NCI-H1105 (cell line): ENCODE measurements at places on chromosomes 12 and 14.
A peak's percentile ranks its signal among the peaks of the same experiment; 100 is the strongest.

- no peak for DNase-seq
Measured at GRCh38 chr12:64675795-64676194, 65.5 kb downstream of the RASSF3 start.

- no peak for DNase-seq
Measured at GRCh38 chr12:67243260-67243659, 25.9 kb upstream of the CAND1 start.

DNA sequence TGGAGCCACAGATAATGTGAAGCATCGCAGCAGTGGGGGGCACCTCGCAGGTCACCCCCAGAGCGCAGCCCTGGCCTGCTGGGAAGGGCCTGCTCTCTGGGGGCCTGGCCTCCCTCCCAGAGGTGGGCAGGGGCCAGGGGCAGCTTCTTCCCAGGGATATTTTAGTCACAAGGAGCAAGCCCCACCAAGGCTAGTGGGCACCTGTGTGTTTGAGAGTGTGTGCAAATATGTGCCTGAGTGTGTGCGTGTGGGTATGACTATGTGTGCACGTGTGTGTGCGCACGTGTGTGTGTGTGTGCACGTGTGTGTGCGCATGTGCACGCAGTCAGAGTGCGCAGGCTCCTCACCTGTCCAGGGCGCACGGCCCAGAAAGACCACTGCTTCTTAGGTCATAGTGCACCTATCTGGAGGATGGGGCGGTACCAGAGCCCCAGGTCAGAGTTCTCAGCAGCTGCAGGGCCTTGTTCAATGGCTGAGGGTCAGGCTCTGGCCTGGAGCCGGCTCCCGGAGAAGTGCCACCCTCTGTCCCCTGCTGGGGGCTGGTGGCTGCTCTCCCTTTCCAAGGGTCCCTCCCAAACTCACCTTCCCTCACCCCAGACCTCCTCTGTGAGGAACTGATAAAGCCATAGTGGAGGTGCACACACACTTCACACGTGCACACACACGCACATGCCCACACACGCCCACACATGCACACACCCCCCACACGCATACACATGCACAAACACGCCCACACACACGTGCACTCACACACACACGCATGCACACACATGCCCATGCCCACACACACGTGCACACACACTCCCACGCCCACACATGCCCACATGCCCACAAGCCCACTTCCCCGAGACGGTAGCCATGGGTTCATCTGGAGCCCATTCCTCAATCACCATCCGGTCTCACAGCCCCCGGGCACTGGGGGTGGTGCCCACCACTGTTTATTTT lies 128.5 kb downstream of the KIF26A start:
- DNase-seq, result no peak

- DNase-seq, result no peak
Measured at GRCh38 chr12:292186-292585, 29.6 kb upstream of the SLC6A13 start.

- no peak for DNase-seq
Measured at GRCh38 chr12:47590771-47591360, 115.0 kb downstream of the RPAP3 start.

GRCh38 chr12:122505419-122506051 lies 4.8 kb upstream of the ZCCHC8 start:
- DNase-seq, result no peak

- no peak for DNase-seq
Measured at GRCh38 chr12:94231709-94232108, 83.3 kb downstream of the PLXNC1 start.

DNA sequence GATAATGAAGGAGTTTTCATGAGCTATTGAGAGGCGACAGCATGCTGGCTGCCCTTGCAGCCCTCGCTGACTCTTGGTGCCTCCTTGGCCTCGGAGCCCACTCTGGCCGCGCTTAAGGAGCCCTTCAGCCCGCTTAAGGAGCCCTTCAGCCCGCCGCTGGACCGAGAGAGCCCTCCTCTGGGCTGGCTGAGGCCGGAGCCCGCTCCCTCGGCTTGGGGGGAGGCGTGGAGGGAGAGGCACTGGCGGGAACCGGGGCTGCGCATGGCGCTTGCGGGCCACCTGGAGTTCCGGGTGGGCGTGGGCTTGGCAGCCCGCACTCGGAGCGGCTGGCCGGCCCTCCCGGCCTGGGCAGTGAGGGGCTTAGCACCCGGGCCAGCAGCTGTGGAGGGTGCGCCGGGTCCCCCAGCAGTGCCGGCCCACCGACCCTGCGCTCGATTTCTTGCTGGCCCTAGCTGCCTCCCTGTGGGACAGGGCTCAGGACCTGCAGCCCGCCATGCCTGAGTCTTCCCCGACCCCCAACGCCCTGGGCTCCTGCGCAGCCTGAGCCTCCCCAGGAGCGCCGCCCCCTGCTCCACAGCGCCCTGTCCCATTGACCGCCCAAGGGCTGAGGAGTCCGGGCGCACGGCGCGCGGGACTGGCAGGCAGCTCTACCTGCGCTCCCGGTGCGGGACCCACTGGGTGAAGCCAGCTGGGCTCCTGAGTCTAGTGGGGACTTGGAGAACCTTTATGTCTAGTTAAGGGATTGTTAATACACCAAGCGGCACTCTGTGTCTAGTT lies 20.1 kb upstream of the PAWR start:
- no peak for DNase-seq

GRCh38 chr14:101959277-101959676 lies 5.1 kb upstream of the DYNC1H1 start:
- DNase-seq, result no peak

DNA sequence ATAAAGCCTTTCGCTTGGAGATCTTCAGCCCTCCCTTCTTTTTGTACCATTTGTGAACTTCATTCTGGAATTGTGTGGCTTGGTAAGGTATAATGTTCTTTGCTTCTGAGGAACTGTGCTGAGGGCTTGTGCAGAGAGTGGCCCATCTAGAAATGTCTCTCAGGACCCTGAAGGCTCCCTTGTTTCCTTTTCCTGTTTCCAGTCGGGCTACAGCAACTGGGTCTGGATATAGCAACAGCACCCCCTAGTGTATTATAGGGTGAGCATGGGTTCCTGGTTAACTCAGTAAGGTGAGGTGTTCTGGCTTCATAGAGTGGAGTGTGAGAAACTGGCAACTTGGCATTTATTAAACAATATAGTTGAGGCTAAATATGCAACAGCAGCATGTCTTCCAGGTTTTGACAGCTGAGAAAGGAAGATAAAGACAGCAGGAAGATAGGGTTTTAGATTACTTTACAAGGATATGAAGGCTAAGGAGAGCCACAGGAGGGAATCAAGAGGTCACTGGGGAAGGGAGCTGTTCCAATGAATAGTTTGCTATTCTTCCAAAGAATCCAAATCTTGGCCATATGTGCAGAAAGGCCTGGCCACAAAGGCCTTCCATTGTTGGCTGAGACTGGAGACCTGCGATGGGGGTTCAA lies 49.1 kb upstream of the RNU6-8 start:
- peak; percentile 58 for DNase-seq

DNA sequence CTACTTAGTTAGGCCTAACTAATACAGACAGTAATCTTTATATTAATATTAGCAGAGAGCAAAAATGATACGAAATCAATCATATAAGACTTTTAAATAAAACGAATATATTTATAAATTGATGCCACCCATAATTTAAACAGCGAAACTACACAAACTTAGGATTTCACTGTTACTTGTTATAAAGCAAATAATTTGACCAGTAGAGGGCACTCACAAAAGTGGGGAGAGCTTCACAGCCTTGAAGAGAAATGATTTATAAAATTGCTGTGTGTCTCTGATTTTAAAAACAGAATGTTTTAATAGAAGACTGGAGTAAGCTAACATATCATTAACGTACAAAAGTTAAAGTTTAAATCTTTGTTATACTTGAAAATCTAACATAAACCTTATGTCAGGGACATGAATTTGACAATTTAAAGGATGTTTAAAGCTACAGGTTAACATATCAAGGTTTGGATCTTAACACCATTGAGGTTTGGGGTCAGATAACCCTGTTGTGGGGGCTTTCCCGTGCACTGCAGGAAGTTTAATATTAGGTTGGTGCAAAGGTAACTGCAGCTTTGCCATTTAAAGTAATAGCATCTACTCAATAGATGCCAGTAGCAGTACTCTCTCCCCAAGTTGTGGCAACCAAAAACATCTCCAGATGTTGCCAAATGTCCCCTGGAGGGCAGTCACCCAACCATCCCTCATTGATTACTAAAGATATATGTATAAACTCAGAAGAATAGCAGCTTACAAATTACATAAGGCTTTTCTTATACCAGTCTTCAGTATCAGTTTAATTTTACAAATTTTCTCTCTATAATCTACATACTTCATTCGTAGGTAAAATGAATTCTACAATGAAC lies 9.3 kb downstream of the KRAS start:
- DNase-seq, result peak; percentile 6

- no peak for DNase-seq
Measured at GRCh38 chr12:107519906-107520859, 165.4 kb upstream of the PWP1 start.

- DNase-seq, result no peak
Measured at GRCh38 chr12:47689215-47689614, 16.6 kb downstream of the RPAP3 start.

DNA sequence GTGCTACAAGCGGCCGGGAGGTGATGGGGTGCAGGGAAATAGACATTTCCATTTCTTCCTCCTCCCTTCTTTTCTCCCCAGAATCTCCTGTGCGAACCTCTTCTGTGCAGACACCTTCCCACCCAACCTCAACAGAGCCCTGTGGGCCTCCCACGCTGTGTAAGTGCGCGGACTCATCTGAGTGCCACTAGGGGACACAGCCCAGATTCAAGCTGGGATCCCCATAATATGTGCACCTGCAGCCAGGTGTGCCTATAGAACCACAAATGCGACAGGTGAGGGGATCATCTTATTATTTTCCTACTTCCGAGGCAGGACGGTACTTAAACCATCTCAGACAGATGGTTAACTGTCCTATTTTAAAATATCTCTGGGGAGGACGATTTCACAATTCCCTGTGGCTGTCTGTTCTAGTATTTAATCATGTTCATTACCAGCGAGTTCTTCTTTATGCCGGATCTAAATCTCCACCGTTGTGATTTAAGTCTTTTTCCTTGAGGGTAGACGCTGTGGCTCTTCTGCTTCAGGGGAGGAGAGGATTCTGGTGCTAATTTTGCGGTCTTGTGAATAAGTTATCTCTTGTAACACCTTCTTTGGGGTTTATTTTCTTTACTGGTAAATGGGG lies 17.2 kb upstream of the CACNA1C start:
- no peak for DNase-seq

GRCh38 chr12:67512061-67512460 lies 136.5 kb upstream of the DYRK2 start:
- DNase-seq, result no peak

- DNase-seq, result no peak
Measured at GRCh38 chr14:81319314-81319713, 80.8 kb downstream of the STON2 start.

DNA sequence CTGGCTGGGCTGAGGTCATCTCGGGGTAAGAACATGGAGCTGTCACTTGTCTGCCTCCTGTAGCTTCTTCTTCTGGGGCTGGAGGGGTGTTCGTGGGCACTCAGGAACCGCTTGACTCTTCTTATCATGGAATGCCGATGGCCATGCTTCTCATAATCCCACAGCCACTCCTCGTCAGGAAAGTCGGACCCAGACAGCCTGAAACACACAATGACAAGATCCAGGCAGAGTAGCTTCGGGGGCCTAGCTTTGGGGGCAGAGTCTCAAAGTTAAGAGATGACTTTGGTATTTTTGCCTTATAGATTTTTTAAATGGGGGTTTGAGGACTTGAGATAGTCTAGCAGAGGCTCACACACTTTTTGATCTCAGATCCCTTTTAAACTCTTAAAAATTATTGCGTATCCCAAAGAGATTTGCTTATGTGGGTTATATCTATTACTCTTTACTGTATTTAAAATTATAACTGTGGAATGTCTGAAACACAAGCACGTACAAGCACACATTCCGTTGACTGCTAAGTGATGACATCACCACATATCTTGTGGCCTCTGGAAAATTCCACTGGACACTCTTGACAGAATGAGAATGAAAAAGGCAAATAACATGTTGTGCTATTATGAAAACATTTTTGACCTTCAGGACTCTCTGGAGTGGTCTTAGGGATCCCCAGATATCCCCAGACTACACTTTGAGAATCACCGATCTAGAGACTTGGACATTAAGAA lies 43.3 kb downstream of the BEST3 start:
- DNase-seq, result no peak

GRCh38 chr12:18332173-18332572 lies 70.9 kb downstream of the PIK3C2G start:
- DNase-seq, result no peak

GRCh38 chr12:127750076-127750840 lies 516.7 kb upstream of the TMEM132C start:
- DNase-seq, result no peak

- no peak for DNase-seq
Measured at GRCh38 chr14:55057919-55058318, 6.5 kb downstream of the MAPK1IP1L start.

GRCh38 chr14:80477388-80478160 lies 266.3 kb upstream of the DIO2 start:
- DNase-seq, result no peak

GRCh38 chr12:29574500-29574899 lies 77.0 kb upstream of the OVCH1 start:
- no peak for DNase-seq

DNA sequence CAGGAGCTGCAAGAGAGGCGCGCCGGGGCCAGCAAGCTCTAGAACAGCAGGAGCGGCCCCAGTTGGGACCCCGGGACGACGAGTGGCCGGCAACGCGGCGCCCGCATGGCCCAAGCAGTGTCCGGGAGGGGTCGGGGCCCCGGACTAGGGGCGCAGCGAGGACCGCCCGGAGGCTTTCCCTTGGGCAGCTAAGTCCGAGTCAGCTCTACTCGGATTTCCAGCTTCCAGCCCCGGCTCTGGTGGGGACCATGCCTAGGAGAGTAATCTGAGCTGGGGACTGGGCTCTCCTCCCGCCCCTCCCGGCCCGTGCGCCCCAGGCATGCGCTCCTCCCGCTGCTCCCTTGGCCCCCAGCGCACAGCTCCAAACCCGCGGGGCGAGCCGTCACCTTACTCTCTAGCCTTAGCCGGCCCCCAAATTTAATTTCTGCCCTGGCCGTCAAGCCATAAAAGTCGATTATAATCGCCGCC lies 41.6 kb upstream of the CAPRIN2 start:
- peak; percentile 42 for DNase-seq

DNA sequence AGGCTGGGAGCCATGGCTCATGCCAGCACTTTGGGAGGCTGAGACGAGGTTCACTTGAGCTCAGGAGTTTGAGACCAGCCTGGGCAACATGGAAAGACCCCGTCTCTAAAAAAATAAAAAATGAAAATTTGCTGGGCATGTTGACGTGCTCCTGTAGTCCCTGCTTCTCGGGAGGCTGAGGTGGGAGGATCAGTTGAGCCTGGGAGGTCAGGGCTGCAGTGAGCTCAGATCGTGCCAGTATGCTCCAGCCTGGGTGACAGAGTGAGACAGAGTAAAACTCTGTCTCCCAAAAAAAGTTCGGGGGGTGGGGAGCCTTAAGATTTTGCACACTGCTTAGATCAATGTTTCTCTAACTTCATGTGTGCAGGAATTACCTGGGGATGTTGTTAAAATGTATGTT lies 30.9 kb downstream of the ATP2A2 start:
- DNase-seq, result no peak

DNA sequence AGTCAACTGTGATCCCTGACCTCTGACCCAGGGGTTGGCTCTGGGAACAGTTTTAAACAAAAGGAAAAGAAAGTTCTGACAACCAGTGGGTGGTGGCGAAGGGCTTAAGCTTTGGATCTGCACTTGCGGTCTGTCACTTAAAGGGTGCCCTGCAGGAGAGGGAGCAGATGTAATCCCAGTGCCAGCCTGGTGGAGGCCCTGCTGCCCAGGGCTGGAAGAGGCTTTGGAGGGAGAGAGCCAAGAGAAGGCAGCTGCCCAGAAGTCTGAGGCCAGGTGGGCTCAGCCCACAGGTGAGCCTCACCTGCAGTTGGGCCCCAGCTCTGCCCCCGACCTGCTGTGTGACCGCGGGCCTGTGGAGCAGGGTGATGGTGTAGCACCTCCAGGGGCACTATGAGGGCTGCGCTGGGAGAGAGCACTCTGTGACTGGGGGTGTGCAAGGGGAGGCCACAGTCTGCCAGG lies 19.1 kb downstream of the SH2B3 start:
- DNase-seq, result no peak
